Kidney (tissue), 22 donors: ENCODE measurements at places on chromosomes 3 and 15.
A peak's percentile ranks its signal among the peaks of the same experiment; 100 is the strongest.

DNA sequence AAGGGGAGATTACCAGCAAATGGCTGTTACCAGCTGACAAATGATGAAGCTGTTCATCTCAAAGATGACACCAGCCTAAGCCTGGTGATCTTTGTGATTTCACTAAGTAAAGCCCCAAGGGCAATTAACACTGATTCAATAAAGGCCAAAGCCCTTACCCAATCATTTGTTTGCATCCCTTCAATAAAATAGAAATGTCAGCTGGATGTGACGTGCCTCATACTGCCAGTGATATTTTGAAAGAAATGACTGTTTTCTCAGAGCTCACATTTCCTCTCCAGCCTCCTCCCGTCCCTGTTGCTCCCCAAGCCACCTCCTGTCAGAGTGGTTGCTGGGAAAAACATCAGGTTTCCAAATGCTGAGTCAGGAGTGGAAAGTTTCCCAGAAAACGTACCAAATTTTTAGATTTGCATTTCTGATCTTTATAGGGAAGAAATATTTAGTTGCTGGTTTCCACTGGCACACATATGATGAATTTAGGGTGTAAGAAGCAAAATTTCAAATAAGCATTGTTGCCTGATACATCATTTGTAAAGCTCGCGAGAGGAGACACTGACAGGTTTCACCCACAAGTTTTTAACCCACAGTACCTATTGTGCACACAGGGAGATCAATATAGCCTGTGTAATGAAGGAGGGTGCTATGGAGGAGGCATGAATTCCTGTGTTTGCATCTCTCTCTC lies 21.0 kb downstream of the C2CD4A start:
- no peak for DNase-seq

GRCh38 chr3:151410891-151411559 lies 26.5 kb upstream of the P2RY12 start:
- DNase-seq: no peak

- DNase-seq: peak; percentile 74
Measured at GRCh38 chr15:88656760-88657221, 18.0 kb downstream of the ISG20 start.

DNA sequence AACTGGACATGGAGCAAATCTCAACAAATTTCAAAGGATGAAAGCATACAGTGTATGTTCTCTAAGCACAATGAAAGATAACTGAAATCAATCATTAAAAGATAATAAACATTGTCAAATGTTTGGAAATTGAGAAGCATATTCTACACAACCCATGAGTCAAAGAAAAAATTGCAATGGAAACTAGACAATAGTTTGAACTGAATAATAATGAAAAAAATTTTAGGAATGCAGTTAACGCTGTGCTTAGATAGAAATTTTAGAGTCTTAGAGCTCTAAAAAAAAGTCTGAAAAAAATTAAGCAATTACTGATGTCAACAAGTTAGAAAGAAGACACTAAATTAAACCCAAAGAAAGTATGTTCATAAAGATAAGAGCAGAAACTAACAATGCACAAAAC lies 15.5 kb downstream of the RABL3 start:
- DNase-seq: no peak

- DNase-seq: no peak
Measured at GRCh38 chr15:79230766-79231165, 51.8 kb upstream of the ANKRD34C start.

DNA sequence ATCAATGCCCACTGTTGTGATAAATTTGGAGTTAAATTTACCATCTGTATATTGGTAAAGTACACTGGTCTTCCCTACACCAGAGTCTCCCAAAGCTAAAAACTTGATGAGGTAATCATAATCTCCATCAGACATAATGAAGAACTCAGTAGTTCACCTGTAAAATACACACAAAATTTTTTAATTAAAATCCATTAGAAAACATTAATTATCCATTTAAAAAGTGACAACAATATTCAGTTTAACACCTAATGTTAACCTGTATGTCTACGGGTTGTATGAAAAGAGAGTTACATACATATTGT lies 38.0 kb upstream of the RSL24D1 start:
- DNase-seq: no peak

DNA sequence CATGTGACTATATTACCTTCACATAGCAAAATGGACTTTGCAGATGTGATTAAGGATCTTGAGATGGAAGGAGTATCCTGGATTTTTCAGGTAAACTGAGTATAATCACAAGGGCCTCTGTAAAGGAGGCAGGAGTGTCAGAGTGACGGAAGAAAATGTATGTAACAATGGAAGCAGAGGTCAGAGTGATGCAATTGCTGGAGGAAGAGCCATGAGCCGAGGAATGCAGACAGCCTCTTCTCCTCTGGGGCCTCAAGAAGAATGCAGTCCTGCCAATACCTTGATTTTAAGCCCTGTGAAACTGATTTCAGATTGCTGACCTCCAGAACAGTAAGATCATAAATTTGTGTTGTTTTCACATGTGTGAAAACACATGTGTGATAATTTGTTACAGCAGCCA lies 15.1 kb downstream of the HEMK1 start:
- DNase-seq: no peak

DNA sequence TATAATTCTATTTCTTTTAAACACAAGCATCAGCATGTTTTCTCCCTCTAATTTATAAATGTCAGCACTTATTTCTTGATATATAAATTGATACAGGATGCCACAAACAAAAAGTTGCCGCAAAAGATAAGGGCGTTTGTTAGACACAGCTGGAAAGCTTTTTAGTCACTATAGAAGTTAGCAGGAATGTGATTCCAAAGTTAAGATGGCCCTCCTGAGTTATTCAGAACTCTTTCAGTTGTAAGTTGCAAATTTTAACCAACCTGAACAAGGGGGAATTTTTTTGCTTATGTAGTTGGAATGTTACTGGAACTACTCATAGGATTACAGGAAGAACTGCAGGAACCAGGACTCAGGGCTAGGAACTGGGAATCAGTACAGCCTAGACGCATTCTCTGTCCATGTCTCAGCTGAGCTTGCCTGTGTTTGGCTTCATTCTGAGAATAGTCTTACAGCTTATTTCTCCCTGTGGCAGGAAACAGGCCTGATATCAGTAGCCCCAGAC lies 166.3 kb downstream of the VGLL4 start:
- DNase-seq: no peak

DNA sequence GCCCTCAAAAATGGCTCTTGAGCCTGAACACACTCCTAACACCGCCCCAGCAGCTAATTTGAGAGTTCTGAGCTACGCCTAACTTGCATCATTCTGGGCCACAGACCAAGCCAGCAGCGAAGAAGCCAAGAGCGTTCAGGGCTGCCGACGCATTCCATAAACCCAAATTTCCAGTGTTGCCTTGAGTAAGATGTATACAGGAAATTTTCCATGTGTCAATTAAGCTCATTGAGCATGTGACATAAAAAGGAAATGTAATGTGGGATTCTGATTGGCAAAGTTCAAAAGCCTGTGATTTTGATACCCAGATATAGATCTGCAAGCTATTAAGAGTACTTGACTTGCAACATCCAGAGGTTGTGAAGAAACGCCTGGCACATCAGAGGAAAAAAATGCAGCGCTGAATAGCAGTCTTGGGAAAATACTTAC lies 148.6 kb upstream of the NR2F2 start:
- DNase-seq: no peak

DNA sequence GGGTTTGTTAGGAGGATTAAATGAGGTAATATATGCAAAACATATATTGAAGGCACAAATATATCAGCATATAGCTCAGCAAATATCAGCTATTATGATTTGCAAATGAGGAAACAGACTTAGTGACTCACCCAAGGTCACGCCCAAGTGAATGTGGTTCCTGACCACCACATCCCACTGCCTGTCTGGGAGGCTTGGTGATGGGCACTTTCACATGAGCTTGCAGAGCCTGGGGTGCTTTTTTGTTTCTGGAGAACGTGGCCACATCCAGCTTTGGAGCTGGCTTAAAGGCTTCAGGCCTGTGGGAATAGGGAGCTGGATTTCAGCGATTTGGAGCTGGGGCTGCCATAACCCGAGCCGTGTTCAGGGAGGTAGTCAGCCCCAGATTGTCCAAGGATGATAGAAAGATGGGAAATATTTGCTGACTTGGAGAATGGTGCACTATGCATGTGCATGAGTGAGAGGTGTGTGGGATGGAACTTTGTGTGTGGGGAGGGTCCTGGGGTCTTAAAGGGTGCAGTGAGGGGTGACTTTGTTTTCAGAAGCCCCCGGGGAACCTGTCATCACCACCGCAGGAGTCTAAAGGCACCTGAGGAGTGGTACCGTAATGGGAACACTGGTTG lies 12.0 kb upstream of the FGD5 start:
- DNase-seq: no peak

GRCh38 chr3:114092151-114093015 lies 35.8 kb downstream of the QTRT2 start:
- DNase-seq: peak; percentile 13

DNA sequence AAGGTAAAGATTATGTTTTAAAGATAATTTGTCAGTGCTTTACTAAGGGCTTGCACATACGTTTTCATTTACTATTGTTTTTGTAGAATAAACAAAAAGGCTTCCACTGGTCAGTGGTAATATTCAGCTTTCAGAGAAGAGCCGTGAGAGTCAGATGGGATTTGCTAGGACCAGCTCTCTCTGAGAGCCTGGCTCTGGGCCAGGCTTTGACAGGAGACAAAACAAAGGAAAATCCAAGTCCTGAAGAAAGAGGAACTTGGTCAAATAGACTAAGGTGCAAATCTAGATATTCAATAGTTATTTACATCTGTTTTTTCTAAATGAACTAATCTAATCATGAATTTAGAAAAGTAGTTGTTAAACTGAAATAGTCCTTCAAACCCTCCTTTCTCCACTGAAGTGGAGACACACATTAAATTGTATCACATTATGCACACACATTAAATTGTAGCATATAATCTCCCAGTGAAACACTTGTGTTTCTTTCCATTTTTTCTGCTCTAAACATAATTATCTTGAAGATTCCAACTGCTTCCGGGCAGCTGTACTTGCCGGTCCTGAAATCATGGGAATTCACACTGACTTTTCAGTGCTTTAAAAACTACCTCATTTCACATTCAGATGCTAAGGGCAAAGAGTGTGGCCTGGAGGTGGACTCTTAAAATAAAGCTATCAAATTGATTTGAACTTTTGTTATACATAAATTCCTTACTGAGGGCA lies 55.1 kb upstream of the FILIP1L start:
- no peak for DNase-seq

- DNase-seq: no peak
Measured at GRCh38 chr3:127886956-127887231, 28.1 kb upstream of the KBTBD12 start.

- no peak for DNase-seq
Measured at GRCh38 chr3:69142090-69142489, 19.7 kb upstream of the LMOD3 start.
